ENCODE measurements at places on chromosomes 4 and X.
A peak's percentile ranks its signal among the peaks of the same experiment; 100 is the strongest.

- no peak for DNase-seq
Measured at GRCh38 chrX:136863826-136864225, 16.7 kb downstream of the RBMX start.

- no peak for DNase-seq
Measured at GRCh38 chr4:4659871-4660651, 118.2 kb upstream of the STX18 start.

DNA sequence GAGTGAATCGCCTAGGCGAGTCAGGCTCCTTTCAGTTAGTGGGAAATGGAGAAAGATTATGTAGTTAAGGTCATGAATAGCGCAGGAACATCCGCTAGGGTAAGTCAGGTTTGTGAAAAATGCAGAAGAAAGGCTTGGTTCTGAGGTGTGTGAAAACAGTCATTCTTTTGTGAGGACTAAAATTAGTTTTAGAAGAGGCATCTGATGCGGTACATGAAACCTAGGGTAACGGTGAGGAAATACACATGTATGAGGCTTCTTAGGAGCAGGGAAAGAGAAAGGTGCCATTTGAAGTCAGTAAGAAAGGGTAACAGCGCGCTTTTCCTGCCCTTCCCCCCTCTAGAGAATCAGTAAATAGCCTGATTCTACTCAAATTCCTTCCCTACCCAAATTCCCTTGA lies 570 bp upstream of the RNF128 start:
- no peak for DNase-seq

DNA sequence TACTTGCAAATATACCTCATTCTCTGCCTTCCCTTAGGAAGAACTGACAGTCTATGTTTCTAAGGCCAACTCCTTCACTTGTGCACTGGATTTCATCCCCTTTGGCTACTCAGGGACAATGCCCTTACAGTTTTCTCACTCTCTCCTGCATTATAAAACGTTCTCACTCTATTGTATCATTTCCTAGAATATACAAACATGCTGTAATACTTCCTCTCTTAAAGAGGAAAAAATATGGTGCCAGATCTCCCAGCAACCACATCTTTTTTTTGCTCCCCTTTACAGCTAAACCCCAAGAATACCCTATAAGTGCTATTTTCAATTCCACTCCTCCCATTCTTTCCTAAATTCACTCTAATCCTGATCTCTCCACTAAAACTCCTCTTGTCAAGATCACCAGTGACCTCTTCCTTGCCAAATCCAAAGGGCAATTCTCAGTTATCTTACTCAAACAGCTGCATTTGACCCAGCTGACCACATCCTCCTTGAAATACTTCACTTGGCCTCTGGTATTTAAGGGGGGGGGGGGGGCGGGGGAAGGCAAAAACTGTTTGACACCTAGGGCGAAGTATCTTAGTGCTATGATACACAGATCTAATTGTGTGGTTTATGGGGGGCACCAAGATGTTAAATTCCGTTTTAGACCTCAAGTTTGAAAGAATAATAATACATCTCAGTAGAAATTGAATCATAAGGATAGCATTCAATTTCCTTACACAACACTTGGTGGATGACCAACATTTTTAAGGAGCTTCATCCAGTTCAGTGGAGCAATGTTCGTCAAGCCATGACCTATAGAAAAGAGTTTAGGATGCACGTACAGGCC lies 1.6 kb downstream of the RCHY1 start:
- no peak for DNase-seq

DNA sequence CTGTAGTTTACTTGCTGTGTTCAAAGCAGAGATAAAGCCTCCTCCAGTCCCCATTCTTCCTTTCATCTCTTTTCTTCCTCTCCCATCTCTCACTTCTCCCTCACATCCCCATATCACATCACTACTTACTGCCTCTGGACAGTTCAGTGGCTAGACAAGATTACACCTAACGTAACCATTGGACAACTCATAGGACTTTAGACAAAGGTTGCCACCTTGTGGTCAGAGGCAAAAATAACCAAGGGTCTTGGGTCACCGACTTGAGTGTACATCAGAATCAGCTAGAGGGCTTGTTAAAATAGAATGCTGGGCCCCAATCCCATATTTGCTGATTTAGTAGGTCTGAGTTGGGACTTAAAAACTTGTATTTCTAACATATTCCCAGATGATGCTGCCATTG lies 109.3 kb upstream of the DGKK start:
- DNase-seq = no peak

GRCh38 chr4:75786938-75787337 lies 62.6 kb downstream of the USO1 start:
- no peak for DNase-seq

DNA sequence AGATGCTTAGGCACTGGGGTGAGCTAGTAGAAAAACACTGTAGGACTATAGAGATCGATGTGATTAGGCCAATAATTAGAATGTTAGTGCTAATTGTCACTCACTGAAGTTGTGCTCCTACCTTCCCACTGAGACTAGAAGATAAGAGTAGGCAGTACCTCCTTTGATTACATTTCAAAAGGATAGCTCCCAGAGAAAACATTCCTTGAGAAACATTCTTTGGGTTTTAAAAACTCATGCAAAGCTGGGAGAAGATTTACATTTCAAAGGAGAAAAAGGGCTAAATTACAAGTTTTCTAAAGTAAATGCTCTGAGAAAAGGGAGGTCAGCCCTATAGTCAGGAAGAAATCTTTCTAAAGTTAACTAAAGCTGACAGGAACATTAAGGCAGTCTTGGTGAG lies 860.3 kb upstream of the NDST4 start:
- no peak for DNase-seq

GRCh38 chrX:50941638-50942037 lies 31.1 kb downstream of the BMP15 start:
- no peak for DNase-seq

DNA sequence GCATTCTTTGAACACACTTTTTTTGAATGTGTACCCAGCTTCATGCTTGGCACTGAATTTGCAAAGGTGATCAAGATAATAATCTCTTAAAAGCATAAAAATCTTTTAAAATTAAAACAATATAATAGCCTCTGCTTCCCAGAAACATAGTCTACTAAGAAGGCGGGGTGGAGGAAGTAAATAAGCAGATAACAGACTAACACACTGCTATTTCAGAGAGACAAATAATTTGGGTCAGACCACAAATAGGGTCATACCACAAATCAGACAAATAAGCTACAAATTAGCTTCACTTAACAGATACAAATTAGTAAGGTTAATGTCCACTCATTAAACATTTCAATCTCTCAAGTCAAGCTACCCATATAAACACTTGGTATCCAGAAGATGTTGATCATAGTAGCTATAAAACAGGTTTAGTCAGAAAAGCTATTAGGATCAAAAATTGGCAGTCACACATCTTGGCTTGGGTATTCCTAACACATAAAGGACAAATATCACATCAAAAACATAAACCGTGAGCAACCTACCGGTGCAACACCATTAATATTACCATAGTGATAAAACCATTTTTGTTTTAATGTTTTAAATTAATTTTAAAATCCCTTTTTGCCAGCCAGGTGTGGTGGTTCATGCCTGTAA lies 47.3 kb downstream of the PPP3CA start:
- no peak for DNase-seq

- peak; percentile 85 for DNase-seq
Measured at GRCh38 chr4:38310446-38311043, 350.3 kb downstream of the PTTG2 start.

DNA sequence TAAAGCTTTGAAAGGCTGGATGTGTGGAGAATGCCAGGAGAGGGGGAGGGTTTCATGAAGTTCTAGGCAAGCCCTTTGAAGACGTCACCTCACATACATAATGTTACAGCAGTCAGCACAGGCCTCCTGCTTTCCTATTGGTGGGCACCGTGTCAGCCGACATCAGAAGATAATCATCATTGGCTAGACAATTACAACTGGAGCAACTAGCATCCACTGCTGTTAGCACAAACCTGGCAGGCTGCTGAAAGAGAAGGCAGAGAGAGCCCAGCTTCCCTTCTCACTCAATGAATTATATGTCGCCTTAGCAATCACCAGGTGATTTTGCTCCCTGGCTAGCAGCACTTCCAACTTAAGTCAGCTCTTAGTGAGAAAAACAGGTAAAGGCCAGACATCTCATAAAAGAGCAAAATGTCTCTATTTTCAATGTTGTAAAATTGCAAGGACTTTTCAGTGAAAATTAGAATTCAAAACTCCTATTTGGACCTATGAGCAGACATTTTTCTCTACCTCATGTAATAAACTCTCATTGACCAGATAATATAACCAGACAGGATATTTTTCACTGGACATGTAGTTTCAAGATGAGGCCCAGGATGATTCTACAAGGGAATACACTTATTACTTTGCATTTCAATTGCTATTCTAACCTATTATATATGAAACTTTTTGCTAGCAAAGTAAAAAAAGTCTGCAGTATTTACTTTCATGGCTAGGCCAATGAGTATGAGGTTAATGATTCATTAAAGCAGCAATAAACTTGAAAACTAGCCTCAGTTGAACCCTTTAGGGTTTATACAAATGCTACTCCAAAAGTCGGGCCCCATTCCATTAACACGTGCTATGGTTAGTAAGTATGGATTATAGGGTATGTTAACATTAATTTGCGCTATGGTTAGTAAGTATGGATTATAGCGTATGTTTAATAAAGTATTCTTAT lies 4.3 kb downstream of the ELOVL6 start:
- DNase-seq = peak; percentile 88

All from activated effector memory CD4-positive, alpha-beta T cell treated with anti-CD3 and anti-CD28 coated beads, Interleukin-2, amount 50 U/mL, for 16 hours (primary cell).